IgD-negative memory B cell (primary cell): ENCODE measurements at places on chromosomes 2 and 18. TPM values are rescaled to one million over a fixed set of nuclear protein-coding genes. Genes with fewer than 3 reads are reported as not detected.

Gene EGR4
- 0.26 TPM for polyA plus RNA-seq

Gene CFAP221
- not detected for polyA plus RNA-seq

Gene ALPG
- not detected for polyA plus RNA-seq

Gene FEV
- not detected for polyA plus RNA-seq

Gene MYO5B
- polyA plus RNA-seq, result 1.2 TPM

Gene KCNIP3
- polyA plus RNA-seq, result not detected

Gene CCDC150
- 0.63 TPM for polyA plus RNA-seq

Gene REG1B
- polyA plus RNA-seq, result not detected
